Activated T-helper 17 cell treated with anti-CD3 and anti-CD28 coated beads, Interleukin-2, amount 50 U/mL, for 72 hours (primary cell): ENCODE measurements at places on chromosomes 12 and 14. TPM values are rescaled to one million over a fixed set of nuclear protein-coding genes. Genes with fewer than 3 reads are reported as not detected.

- no peak for ATAC-seq
Measured at GRCh38 chr12:107774349-107775029, at the start of gene ASCL4. TSS of gene ASCL4 (plus strand) at chr12:107774704. CDS start at chr12:107775219, 515 bp downstream.

GRCh38 chr12:49797449-49797776 is 30.8 kb downstream of the NCKAP5L start:
- ATAC-seq, result no peak

DNA sequence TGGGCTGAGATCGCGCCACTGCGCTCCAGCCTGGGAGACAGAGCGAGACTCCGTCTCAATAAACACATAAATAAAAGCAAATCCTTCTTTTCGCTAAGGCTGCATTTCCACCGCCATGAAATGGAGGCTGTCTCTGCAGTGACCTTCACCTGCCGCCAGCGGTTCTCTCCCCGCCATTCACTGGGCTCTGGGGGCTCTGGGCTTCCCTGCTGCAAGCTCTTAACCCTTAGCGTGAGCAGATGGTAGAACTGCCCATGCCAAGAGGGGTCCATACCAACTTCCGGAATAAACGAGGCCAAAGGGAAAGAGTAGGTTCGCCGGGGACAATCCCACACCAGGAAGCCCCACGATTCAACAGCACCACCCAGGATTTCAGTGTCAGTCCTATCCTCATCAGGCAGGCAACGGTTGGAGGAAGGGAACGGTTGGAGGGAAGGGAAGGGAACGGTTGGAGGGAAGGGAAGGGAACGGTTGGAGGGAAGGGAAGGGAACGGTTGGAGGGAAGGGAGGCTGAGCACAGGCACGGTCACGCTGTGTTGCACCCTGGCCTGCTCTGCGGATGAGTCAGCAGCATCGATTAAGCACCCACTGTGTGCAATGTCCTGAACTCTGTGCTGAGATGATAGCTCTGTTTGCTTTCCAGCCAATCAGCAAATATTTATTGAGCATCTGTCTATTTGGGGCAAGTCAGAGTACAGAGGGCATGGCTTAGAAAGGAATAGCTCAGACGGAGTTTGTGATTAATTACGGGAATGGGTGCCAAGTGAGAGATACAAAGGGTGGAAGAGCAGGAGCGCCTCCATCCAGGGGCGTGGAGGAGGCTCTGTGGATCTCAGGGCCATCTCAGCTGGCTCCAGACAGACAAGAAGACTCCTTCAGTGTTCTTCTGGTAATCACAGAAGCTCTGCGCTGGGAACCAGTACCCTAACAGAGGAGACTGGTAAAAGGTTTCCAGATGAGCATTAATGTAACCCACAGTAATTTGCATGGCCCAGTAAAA is 77.9 kb downstream of the NINJ2 start:
- ATAC-seq, result no peak

DNA sequence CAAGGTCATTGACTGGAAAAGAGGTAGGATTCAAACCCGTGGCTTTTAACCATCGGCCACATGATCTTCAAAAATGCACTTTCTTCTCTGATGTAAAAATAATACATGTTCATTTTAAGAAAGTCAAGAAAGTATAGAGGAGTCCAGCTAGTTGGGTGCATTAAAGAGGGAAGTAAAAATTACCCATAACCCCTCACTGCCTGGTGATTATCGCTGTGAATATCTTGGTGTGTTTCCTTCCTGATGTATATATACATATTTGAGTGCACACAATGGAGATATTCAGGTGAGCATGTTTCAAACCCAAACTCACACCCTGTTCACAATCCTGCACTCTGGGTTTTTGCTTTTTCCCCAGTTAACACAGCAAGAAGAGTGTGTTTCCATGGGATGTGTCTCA is 47.5 kb upstream of the OAS1 start:
- no peak for ATAC-seq

GRCh38 chr12:65495233-65495632 is 216.8 kb downstream of the MSRB3 start:
- ATAC-seq, result no peak

- peak; percentile 43 for ATAC-seq
Measured at GRCh38 chr14:23727566-23728335, 91.6 kb downstream of the DHRS2 start.

The NUAK1 gene
- total RNA-seq, result not detected

- ATAC-seq, result no peak
Measured at GRCh38 chr14:72855913-72856312, 38.0 kb downstream of the DPF3 start.

- peak; percentile 53 for ATAC-seq
Measured at GRCh38 chr12:49200919-49201594, 12.2 kb upstream of the TUBA1A start.

DNA sequence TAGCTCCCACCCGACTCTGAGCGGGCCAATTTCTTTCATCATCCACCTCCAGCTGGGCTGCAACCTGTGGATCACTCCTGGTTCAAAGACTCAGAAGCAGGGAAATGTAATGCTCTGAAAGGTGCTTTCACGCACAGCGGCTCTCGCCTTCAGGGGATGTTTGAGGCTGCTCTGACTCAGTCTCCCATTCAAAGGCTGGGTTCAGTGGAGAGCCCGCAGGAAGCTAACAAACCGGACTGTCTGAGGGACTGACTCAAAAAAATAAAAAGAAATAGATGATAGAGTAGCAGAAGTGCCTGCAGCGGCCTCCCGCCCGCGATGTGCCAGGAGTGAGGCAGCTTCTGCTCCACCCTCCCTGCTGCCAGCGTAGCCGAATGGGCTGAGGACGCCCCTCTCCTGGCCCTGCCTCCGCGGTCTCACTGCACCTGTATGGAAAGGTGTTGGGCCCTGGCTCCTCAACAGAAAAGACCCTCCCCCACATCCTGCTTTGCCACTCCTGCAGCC is 98.0 kb downstream of the GCH1 start:
- no peak for ATAC-seq

- no peak for ATAC-seq
Measured at GRCh38 chr14:51487848-51488247, 163.9 kb upstream of the FRMD6 start.

GRCh38 chr12:128353301-128353700 is 86.3 kb downstream of the TMEM132C start:
- no peak for ATAC-seq

The SMIM41 gene
- total RNA-seq, result not detected

GRCh38 chr12:54593135-54593534 is 4.7 kb upstream of the PPP1R1A start:
- ATAC-seq, result no peak

- peak; percentile 89 for ATAC-seq
Measured at GRCh38 chr12:123621619-123622530, 11.6 kb downstream of the EIF2B1 start.

The SERPINA9 gene
- not detected for total RNA-seq

GRCh38 chr12:49293056-49293956 is 1.6 kb upstream of the PRPH start:
- no peak for ATAC-seq

The SLC38A6 gene
- total RNA-seq, result 11.8 TPM

DNA sequence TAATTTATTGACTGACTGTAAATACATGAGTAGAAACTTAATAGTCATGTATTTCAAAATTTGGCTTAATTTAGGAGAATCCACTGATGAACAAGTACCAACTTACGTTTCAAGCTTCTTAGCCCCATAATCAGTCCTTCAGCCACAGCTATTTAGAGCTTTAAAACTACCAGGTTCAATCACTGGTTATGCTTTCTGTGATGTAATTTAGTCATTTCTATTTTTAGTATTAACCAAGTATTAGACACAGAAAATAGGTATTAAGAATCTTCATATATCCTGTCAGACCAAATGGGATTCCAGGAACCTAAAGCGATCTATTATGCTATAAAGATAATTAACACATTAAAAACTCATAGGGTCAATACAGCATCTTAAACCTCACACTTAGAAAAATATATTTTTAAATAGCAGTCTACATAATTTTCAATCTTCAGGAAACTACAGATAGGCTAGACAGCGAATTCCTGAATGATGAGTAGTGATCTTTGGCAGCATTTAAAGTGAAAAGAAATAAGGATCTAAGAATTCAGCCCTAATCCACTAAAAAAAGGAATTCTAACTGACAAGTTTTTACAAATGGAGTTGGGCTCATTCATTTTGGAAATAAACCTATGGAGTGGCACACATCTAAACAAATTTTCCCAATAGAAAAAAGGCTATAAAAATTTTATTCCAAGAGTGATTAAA is 51.5 kb downstream of the ZC3H14 start:
- no peak for ATAC-seq

GRCh38 chr14:91317381-91318308 is 73.1 kb upstream of the GPR68 start:
- ATAC-seq, result peak; percentile 77

GRCh38 chr12:14577344-14577743 is 9.7 kb upstream of the PLBD1 start:
- peak; percentile 77 for ATAC-seq

GRCh38 chr14:63510538-63510937 is 32.6 kb downstream of the PPP2R5E start:
- peak; percentile 98 for ATAC-seq

The HOXC4 gene
- total RNA-seq, result 0.16 TPM
